Osteocyte (in vitro differentiated cells): ENCODE measurements at places on chromosomes 6 and 20. TPM values are rescaled to one million over a fixed set of nuclear protein-coding genes. Genes with fewer than 3 reads are reported as not detected.

DNA sequence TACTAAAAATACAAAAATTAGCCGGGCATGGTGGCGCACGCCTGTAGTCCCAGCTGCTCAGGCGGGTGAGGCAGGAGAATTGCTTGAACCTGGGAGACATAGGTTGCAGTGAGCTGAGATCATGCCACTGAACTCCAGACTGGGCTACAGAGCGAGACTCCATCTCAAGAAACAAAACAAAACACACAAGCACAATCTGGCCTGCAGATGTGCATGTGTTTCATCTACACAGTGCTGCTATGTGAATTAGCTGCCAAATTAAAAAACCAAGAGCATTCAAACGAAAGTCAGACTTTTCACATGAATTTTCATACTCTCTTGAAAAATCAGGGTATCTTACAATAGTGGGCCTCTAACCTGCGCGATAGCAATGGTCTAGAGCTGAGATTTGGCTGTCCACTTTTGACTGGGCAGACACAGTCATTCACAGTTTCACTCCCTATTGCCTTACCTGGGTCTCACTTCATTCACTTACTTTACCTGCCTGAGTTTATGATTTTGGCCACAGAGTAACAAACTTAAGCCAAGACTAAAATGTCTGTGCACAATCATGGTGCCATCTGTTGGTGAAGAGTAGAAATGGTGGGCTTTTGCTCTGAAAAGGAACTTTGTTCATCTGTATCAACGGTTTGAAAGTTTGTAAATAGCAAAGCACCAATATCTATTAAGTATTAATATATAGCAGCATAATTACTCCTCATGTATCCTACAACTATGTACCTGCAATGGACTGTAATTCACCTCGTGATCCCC lies 138.5 kb upstream of the UST start:
- no peak for DNase-seq

GRCh38 chr6:36577301-36577700 lies 16.9 kb upstream of the SRSF3 start:
- DNase-seq = no peak

The PLCB4 gene
- total RNA-seq = 5.1 and 5.3 TPM in 2 replicates

DNA sequence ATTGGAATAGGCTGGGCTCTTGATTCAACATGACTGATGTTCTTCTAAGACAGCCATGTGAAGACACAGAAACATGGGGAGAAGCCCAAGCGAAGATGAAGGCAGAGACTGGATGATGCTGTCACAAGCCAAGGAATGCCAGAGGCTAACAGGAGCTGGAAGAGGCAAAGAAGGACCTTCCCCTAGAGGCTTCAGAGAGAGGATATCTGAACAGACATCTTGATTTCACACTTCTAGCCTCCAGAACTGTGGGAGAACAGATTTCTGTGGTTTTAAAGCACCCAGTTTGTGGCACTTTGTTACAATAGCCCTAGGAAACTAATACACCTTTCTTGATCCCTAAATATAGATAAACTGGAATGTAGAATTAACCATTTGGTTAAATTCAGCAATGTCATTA lies 127.0 kb downstream of the EDN1 start:
- DNase-seq = no peak

- DNase-seq = no peak
Observed at GRCh38 chr20:39504710-39505094, 542.6 kb downstream of the DHX35 start.

The FAXC gene
- total RNA-seq = 2.5 and 3.1 TPM in 2 replicates

DNA sequence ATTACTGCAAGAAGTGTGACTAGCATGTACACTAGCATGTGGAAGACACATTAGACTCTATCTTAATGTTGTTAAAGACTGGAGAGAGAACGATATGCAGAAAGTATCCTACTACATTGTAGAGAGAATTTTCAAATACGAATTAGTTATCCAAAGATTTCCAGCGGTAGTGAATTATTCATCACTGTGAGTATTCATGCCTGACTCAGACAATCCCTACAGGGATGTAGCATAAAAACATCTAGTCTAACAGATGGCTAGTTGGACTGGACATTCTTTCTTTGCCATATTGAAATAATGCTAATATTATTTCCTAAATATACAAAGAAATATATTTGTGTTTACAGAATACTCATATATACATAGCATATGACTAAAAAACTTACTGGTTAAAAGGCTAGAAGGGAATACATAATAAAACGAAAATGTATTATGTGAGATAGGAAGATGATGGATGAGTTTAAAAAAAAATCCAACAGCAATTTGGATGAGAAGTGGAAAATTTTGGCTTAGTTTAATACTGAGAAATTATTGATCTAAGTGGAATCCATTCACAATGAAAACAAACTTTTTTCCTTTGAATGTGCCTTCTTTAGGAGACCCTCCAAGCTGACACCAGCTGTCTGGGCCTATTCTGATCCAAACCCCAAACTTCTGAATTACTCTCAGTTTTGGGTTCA lies 580.7 kb downstream of the RFPL4B start:
- DNase-seq = no peak

DNA sequence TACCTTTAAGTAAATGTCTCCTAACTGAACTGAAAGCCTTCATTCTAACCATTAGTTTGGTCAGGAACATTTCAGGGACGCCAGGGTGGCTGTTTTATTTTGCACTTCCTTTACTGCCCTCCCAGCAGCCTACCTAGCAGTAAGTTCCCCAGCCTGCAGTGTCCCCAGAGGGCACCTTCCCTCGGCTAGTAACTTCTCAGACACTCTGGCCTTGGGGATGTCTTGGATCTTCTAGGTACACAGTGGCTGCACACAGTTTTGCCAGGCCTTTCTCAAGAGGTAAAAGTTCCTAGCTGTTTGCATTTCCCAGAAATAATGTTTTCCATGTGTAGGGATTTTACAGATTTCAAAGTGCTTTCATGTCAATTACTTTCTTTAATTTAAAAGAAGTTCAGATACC lies 378 bp upstream of the LAMA2 start:
- DNase-seq = no peak

GRCh38 chr6:108660251-108660650 lies 99.5 kb downstream of the FOXO3 start:
- DNase-seq = no peak

- DNase-seq = no peak
Observed at GRCh38 chr6:140774080-140774505, 1358.6 kb upstream of the GJE1 start.

The HLA-DQB1 gene
- not detected in 2 replicates for total RNA-seq

DNA sequence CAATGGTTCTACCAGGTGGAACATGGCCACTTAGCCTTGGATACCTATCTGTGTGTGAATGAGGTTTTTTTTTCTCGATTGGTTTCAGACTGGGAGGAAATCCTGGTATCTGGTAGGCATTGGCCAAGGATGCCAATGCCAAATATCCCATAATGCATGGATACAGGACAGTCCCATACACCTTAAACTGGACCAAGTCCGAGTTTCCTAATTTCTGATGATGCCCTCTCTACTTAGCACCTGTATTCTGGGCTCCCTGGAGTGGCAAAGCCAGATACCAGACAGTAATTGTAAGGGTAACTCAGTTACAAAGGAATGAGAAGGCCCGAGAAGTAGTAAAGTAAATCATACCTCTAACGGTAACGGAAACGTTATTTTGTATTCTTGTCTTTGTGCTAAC lies 17.9 kb downstream of the SNX5 start:
- no peak for DNase-seq

- DNase-seq = no peak
Observed at GRCh38 chr20:44552950-44553908, 29.1 kb upstream of the PKIG start.

GRCh38 chr20:52542131-52542530 lies 350.6 kb upstream of the ZFP64 start:
- DNase-seq = no peak

GRCh38 chr6:89063881-89064280 lies 16.7 kb upstream of the PNRC1 start:
- DNase-seq = no peak

The CGA gene
- not detected in 2 replicates for total RNA-seq

- no peak for DNase-seq
Observed at GRCh38 chr6:89357390-89357789, 4.9 kb upstream of the UBE2J1 start.

DNA sequence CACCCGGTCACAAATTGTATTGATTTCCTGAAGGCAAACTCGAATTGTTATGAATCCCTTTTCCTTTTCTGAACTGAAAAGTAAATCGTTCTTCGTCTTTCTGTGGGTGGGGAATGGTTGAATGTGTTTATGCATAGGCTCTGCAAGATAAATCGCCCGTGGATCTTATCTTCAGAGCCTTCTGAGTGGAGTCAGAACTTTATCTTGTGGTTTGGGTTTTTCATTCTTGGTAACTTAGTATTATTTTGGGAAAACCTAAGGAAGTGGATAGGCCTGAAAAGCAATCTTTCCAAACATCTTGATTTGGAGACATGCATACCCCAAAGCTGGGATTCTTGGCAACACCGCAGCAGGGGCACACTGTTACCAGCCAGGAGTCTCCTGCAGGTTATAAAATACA lies 122.4 kb downstream of the MAP3K7 start:
- no peak for DNase-seq

GRCh38 chr6:168264593-168265335 lies 54.8 kb downstream of the DACT2 start:
- DNase-seq = no peak

- DNase-seq = no peak
Observed at GRCh38 chr20:17995967-17996819, 27.4 kb downstream of the MGME1 start.

The HLA-DMB gene
- not detected in 2 replicates for total RNA-seq

The EYS gene
- not detected in 2 replicates for total RNA-seq

DNA sequence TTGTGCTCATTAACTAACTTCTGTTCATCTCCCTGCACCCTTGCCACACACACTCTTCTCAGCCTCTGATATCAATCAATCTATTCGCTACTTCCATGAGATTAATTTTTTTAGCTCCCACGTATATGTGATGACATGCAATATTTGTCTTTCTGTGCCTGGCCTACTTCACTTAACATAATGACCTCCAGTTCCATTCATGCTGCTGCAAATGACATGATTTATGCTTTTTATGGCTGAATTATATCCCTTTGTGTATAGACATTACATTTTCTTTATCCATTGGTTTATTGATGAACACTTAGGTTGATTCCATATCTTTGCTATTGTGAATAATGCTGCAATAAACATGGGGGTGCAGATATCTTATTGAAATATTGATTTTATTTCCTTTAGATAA lies 50.8 kb upstream of the SPTLC3 start:
- DNase-seq = no peak

The NDRG3 gene
- total RNA-seq = 32.2 and 33.5 TPM in 2 replicates

GRCh38 chr6:13370623-13371022 lies 42.3 kb upstream of the TBC1D7 start:
- DNase-seq = no peak

DNA sequence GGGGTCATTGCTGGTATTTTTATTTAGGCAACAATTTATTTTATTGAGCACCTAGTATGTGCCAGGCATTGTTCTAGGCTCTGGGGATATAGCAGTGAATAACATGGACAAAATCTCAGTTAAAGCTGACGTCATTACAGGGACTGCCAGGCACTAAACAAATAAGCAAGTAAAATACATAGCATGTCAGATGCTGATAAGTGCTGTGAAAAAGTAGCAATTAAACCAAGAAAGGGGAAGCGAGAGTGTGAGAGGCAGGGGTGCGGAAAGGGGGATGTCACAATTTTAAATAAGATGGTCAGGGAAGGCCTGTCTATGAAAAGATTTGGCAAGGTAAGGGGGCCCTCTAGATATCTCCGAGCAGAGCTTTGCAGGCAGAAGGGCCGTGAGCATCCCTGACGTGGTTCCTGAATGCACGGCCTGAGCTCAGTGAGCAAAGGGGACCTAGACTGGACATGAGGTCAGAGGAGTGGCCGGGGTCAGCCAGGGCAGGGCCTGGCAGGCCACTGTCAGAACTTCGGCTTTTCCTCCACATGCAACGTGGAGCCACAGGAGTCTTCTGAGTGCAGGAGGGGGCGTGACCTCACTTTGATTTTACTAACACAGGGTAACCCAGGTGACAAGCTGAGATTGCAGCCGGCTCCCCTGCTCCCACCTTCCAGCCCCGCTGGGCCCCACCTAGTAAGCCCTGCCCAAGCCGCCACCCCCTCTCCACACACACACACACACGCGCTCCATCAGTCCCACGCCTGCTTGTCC lies 24.2 kb upstream of the SIRPA start:
- no peak for DNase-seq

GRCh38 chr6:158735009-158735408 lies 84.2 kb downstream of the EZR start:
- DNase-seq = no peak

The CST7 gene
- total RNA-seq = not detected in 2 replicates

DNA sequence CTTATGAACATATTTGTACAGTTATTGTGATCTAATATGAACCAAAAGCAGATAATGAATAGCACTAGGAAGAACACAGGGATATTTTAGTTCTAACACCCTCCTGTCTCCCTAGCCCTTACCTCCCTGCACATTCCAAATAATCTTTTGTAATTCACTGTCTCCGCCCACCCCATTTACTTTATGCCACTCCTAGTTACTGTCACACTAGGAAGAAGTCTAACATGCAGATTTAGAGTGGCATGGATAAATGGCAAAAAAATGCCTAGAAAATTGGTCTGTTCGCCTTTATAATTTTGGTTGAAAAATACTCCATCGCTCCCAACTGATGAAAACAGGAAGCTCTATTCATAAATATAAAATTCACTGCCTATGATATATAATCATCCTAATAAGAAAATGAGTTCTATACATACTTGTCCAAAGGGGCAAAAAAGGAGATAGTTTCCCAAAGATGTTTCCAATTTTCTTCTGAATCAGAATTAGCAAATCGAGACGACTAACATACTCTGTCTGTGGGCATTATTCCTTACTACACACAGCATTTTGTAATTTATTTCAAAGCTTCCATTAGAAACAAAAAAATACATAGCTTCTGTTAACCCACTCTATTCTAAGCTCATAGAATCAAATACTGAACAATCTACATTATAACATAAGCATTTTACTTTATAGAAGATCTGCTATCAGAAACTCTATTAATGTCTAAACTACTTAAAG lies 1.3 kb upstream of the RUNX2 start:
- DNase-seq = no peak

The REM1 gene
- total RNA-seq = not detected in 2 replicates

DNA sequence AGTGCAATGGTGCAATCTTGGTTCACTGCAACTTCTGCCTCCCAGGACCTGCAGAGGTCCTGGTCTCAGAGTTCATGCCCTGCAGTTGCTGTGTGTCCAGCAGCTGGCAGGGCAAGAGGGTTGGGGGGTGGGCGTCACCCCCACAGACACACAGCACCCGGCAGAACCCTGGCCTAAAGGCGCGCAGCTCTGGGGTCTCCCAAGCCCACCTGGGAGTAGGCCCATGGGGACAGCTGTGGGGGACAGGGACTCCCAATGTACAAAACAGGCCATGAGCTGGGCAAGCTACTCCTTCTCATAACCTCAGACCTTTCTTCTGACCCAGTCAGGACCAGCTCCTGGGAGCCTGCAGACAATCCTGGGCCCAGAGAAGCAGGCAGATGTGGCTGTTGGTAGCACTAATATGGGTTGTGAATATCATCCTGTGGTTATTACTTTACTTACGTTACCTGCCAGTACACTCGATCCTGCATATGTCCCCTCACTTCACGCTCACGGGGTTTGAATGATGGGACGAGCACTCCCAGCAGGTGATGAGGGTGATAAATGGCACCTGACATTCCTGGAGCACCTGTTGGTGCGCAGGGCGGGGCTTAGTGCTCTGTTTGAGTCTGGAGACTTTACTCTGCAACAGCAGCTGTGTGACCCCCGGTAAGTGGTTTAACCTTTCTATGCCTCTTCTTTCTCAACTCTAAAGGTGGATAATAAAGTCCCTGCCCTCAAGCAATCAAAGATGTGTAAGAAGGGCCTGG lies 39.9 kb upstream of the SULF2 start:
- DNase-seq = no peak

GRCh38 chr20:20317621-20318364 lies 50.1 kb upstream of the INSM1 start:
- DNase-seq = no peak

The TTLL9 gene
- total RNA-seq = 0.18 and 0.24 TPM in 2 replicates

- DNase-seq = no peak
Observed at GRCh38 chr6:161188547-161189465, 85.1 kb downstream of the AGPAT4 start.
